Airway epithelial cell (primary cell): ENCODE measurements at places on chromosomes 1 and 21. TPM values are rescaled to one million over a fixed set of nuclear protein-coding genes. Genes with fewer than 3 reads are reported as not detected.

The CELA3B gene
- not detected in 2 replicates for total RNA-seq

The RHBDL2 gene
- 12.6 and 15.3 TPM in 2 replicates for total RNA-seq

The LCE1D gene
- not detected in 2 replicates for total RNA-seq

The TACSTD2 gene
- 399 and 415 TPM in 2 replicates for total RNA-seq

The DMBX1 gene
- not detected in 2 replicates for total RNA-seq

The LCE2D gene
- total RNA-seq: not detected in 2 replicates

The OR2L2 gene
- not detected in 2 replicates for total RNA-seq

The NEK2 gene
- 17.3 and 19.6 TPM in 2 replicates for total RNA-seq

The HJV gene
- not detected in 2 replicates for total RNA-seq

The IFT25 gene
- 23.1 and 24.7 TPM in 2 replicates for total RNA-seq

The OPRD1 gene
- total RNA-seq: not detected in 2 replicates

The MIGA1 gene
- 5.7 and 9.2 TPM in 2 replicates for total RNA-seq

The RGS13 gene
- not detected in 2 replicates for total RNA-seq

The AQP10 gene
- 0.78 and 1.2 TPM in 2 replicates for total RNA-seq

The AIRE gene
- total RNA-seq: not detected in 2 replicates

The TCEA3 gene
- total RNA-seq: 4.4 and 8.5 TPM in 2 replicates

The SPRR4 gene
- not detected in 2 replicates for total RNA-seq

The CNN3 gene
- 89.4 and 102 TPM in 2 replicates for total RNA-seq

The SPRR5 gene
- 0.71 TPM in 1 of 2 replicates, not detected in the other for total RNA-seq

The OR2T10 gene
- not detected in 2 replicates for total RNA-seq

The PTPRU gene
- total RNA-seq: 71.7 and 126 TPM in 2 replicates

The LGR6 gene
- total RNA-seq: 0.14 TPM in 2 replicates

The F13B gene
- total RNA-seq: not detected in 2 replicates

The LEMD1 gene
- total RNA-seq: 1.4 TPM in 1 of 2 replicates, not detected in the other

The SDHC gene
- total RNA-seq: 45.1 and 53.2 TPM in 2 replicates

The TNFAIP8L2 gene
- not detected in 2 replicates for total RNA-seq

The SYT2 gene
- total RNA-seq: under 0.01 TPM in 1 of 2 replicates, not detected in the other

The GBP2 gene
- total RNA-seq: 1.6 and 2.2 TPM in 2 replicates

The ENO1 gene
- total RNA-seq: 2,274 and 2,586 TPM in 2 replicates

The ELAPOR1 gene
- total RNA-seq: 0.23 and 0.42 TPM in 2 replicates

The KCNA2 gene
- total RNA-seq: not detected in 2 replicates

The EFNA3 gene
- total RNA-seq: 20.9 and 33.1 TPM in 2 replicates

The CHODL gene
- 0.14 and 0.28 TPM in 2 replicates for total RNA-seq

The ACTL8 gene
- total RNA-seq: 0.85 TPM in 1 of 2 replicates, not detected in the other

The MYOG gene
- not detected in 2 replicates for total RNA-seq

The SLC44A3 gene
- total RNA-seq: 11.7 and 12.3 TPM in 2 replicates

The VPS13D gene
- total RNA-seq: 19.6 and 24.5 TPM in 2 replicates

The GREM2 gene
- not detected in 2 replicates for total RNA-seq

The GNAT2 gene
- 0.14 and 0.21 TPM in 2 replicates for total RNA-seq

The UBL4B gene
- total RNA-seq: not detected in 2 replicates

The SMIM1 gene
- total RNA-seq: 0.79 and 3.6 TPM in 2 replicates
